ENCODE measurements at places on chromosomes 6 and 20.
A peak's percentile ranks its signal among the peaks of the same experiment; 100 is the strongest.

DNA sequence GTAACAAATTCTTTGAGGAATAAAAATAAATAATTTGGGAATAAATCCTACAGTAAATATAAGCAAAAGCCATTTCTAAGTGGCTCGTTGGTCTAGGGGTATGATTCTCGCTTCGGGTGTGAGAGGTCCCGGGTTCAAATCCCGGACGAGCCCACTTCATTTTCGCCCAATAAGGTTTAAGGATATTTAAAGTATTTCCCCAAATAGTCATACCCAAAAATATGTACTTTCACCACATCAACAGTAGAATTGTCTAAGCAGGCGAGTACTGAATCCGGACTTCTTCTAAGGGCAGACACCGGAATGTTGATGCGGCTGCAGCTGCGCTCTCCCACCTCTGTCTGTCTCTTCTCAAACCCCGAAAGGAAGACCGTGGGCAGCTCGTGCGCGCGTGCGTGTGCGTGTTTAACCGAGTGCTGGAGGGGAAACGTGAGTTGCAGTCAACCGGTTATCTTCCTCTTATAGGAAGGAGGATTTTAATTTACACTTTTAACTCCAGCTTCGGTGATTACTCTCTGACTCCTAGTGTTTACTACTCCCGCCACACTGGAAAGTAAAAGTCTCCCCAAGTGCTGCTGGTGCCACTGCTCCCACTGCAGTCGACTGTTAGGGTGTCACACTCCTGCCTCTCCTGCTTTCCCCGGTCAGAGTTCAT is 155.7 kb upstream of the PRSS16 start:
- peak; percentile 77 for DNase-seq

DNA sequence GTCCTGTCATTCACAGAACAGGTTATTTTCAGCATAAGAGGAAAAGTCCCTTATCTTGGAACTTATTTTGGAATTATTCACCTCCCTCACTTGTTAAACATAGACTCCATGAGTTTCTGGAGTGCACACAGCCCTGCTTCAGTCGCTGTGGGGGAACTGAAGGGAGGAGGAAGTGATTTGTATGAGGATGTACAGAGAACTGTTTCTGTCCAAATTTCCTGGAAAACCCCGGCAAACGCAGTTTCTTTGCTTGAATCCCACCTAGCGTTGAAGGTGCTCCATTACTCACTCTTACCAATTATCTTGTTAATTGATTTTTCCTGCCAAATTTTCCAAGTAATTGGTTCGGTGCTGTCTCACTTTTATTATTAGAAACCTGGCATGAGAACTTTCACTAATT is 78.0 kb upstream of the AGPAT4 start:
- no peak for DNase-seq

GRCh38 chr6:71592643-71593042 is 293.7 kb upstream of the RIMS1 start:
- no peak for DNase-seq

DNA sequence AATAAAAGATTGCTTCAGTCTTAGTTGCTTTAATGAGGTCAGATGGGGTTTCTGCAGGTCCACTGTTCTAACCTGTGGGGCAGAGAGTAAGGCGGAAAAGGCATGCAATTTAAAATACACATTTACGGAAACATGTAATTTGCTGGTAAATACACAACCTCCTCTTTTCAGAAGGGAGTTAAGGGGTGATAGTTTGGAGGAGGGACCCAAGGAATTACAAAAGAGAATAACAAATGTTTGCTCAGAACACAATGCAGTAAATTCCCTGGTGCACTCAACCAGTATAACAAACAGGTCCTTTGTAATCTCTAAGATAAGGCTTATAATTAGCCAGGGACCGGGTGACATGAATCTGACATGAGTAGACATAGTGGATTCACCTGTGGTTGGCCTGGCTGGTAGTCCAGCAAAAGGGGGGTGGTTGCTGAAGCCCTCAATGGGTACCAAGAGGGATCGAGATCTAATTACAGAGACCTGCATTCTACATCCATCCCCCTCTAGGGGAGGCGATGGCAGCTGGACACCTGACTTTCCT is 295.1 kb downstream of the PHACTR1 start:
- DNase-seq = no peak

- DNase-seq = no peak
Observed at GRCh38 chr20:24158281-24158680, 169.7 kb upstream of the GGTLC1 start.

All from GM06990 (cell line).